ENCODE measurements at places on chromosomes 12 and 14. TPM values are rescaled to one million over a fixed set of nuclear protein-coding genes. Genes with fewer than 3 reads are reported as not detected.
A peak's percentile ranks its signal among the peaks of the same experiment; 100 is the strongest.

- DNase-seq: no peak
Observed at GRCh38 chr12:68293347-68293746, 38.8 kb downstream of the MDM1 start.

GRCh38 chr14:49461529-49462401 lies 124.4 kb downstream of the RPS29 start:
- peak; percentile 83 for DNase-seq

DNA sequence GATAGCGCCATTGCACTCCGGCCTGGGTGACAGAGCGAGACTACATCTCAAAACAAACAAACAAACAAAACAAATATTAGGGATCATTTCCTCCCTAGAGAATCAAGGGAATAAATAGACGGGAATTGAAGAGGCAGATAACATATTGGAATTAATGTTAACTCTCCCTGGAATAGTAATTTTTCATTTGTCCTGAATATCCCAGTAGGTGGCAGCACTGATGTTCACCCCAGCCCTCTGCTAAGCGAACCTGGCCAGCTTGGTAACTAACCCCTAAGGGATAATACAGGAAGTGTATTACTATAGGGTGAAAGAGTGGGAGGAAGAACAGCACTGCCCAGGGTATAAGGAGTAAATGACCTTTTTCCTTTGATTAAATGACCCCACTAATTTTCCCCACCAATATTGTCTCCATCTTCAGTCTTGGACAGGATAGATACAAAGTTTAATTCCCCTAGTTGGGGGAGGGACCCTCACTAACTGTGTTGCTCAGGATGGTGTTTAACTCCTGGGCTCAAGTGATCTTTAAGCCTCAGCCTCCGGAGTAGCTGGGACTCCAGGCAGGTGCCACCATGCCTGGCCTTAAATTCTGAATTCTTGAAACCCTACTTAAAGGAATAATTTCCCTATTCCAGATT lies 40.5 kb downstream of the SLC2A14 start:
- peak; percentile 51 for DNase-seq

DNA sequence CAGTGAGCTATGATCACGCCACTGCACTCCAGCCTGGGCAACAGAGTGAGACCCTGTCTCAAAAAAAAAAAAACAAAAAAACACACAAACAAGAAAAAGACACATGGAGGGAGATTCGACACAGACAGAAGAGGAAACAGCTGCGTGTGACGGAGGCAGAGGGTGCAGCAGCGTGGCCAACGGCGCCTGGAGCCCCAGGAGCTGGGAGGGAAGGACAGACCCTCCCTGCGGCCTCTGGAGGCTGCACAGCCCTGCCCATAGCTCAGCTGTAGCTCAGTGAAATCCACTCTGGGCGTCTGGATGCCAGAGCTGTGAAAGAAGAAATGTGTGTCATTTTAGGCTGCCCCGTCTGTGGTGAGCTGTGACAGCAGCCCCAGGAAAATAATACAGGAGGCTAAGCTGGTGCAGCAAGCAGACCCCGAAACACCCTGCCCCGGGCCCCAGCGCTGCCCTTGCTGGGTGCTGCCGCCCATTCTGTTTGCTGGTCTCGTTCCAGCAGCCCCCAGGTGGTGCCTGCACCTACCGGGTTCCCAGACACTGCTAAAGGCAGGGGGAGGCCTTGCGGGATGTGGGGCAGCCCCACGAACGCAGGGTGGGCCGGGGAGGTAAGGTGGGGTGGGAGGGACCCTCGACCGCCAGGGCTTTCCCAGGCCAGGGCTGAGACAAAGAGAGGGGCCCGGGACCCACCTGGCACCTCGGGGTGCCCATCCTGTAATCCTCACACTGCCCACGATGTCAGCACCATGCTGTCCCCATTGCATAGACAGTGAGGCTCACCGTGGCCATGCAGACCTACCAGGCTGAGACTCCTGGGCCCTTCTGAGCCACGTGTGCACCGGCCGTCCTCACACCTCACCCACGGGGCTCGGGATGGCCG lies 21.2 kb downstream of the GALNT9 start:
- no peak for DNase-seq

GRCh38 chr12:583251-583869 lies 79.9 kb downstream of the NINJ2 start:
- DNase-seq: no peak

- no peak for DNase-seq
Observed at GRCh38 chr12:29220632-29221336, 71.7 kb downstream of the FAR2 start.

DNA sequence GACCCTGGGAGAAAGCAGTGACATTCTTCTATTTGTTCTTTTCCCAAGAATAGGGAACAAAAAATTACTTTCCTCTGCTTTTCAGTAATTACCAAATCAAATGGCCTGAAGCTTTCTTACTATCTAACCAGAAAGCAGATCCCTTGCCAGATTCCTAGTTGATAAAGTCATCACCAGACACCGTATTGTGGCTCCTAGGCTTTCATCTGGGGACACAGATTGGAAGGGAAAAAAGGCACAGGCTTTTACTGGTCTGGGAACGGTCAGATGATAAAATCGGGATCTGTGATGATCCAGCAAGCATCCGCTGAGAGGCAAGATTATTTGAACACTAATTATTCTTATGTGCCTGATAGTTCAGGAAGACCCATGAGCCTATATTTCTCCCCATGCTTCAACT lies 79.1 kb upstream of the BCL2L14 start:
- DNase-seq: no peak

DNA sequence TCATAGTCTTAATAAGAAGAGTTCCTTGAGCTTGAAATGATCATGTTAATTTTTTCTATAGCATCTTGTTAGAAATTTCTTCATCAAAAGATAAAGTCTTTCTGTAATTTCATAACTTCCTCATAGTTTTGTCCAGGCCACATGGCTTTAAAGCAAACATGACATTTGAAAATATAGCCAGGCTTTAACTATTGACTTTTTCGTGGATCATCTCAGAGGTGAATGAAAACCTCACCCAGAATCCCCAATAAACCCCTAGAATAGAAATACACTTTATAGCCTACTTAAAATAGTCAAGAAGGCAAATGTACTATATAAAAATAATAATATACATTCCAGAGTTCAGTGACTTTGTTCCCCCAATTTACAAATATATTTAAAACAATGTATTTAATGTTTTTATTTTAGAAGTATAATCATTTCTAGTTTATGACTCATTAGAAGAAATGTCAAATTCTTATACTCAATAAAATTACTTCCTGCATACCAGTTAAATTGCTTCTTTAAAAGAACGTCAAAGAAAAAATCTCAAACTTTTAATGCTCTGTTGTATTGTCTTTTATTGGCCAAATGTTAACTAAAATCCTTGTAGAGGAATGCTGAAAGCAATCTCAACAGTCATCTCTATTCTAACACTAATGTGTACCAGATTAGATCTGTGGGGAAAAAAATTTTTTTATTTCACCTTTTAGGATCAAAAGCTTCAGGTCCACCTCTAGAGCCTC lies 21.6 kb downstream of the EXOC5 start:
- no peak for DNase-seq

- DNase-seq: no peak
Observed at GRCh38 chr14:31967669-31967975, 109.5 kb upstream of the ARHGAP5 start.

Gene OVCH1
- not detected for total RNA-seq

Gene PDE3A
- total RNA-seq: 0.30 TPM

DNA sequence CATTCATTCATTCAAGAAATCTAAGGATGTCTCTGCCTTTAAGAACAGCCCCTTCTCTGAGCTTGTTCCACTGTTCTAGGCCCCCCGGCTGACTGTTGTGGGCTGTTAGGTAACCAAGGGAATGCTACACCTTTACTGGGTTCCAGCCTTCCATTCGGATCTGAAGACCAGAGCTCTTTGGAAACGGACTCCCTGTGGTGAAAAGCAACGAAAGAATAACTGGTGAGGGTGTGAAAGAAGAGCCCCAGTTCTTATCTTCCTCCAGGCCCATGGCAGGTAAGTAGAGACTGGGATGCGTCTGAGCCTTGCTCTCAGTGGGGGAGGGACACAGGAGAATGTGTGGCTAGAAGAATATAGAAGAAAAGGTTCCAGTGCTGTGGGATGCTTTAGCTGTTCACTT lies 207.4 kb downstream of the TMEM132D start:
- DNase-seq: no peak

Gene NEUROD4
- total RNA-seq: not detected

DNA sequence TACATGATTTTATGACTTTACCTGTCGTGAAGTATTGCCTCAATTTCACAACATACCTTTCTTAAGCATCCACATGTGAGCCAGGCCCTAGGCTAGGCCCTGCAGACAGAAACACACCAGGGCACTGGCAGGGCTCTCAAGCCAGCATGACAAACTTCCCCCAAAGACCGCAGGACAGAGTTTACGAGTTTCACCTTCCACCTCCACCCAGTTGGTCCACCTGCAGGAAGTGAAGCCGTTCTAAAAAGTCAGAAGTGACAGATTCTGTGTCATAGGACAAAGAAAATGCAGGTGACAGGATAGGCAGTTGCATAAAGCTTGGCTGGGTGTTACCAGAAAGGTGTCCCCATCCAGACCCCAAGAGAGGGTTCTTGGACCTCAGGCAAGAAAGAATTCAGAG lies 382.3 kb downstream of the PCNX1 start:
- peak; percentile 71 for DNase-seq

GRCh38 chr12:54126696-54127537 lies 61.9 kb downstream of the SMUG1 start:
- DNase-seq: no peak

- DNase-seq: no peak
Observed at GRCh38 chr14:75430116-75430515, 2.3 kb downstream of the JDP2 start.

DNA sequence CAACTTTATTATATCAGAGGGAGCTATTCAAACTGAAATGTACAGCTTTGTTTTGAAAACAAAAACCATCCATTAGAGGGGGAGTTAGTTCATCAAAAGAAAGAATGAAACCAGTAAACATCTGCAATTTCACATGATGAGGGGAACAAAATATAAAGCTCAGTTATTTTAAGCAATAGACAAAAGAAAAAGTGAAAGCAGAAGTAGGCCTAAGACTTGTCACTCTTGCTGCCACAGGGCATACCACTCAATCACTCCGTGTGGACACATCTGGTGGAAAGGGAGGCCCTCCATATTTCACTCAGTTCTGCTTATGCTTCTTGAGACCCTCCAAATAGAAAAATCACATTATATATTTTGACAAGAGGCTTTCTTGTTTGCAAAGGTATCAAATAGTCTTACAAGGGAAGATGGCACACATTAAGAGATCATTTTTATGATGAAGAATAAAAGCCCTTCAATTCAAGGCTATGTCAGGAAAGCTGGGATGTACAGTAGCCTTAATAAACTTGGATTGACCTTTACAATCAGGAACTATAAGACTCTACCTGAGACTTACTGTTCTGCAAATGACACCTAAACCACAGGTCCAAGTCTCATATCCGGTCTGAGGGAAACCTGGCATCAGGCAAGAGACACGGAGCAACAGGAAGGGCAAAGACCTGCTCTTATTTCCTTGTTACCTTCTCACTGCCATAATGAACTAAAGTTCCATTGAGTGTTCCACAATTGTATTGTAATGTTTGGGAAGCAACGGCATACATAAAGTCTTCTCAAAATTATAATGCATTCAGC lies 222.5 kb upstream of the GRIP1 start:
- DNase-seq: peak; percentile 19

Gene GLT8D2
- total RNA-seq: not detected

- DNase-seq: no peak
Observed at GRCh38 chr14:59407246-59408010, 57.8 kb downstream of the GPR135 start.

DNA sequence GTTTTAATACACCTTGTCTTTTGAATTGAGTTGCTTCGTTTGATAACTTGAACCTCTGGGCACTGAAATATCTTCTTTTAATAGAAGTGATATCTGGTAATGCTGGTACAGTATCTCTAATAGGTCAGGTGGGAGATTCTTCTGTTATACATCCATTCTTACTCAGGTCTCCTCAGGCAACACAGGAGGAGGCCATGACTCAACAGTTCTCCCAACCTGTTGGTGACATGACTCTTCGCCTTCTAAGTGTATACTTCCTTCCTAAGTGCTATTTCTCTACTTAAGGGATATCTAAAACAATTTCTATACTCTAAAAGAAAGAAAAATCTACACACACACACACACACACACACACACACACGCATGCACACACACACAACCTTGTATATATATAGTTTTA lies 509.1 kb downstream of the PCNX1 start:
- no peak for DNase-seq

DNA sequence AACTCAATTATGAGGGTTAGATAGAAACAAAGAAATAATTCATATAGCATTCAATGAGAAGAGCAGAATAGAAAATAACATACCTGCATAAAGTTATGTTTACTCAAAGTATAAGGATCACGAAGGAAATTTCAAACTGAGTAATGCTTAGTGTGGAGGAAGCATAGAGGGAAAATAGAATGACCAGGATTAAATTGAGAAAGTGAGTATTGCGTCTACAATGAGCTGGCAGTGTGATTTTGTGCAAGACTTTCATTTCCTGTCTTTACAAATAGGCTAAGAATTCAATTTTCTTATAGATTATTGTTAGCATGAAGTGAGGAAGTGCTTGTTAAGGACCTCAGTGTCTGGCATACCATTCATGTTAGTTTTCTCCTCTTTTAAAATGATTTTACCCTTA lies 12.0 kb downstream of the ADGRD1 start:
- DNase-seq: no peak

DNA sequence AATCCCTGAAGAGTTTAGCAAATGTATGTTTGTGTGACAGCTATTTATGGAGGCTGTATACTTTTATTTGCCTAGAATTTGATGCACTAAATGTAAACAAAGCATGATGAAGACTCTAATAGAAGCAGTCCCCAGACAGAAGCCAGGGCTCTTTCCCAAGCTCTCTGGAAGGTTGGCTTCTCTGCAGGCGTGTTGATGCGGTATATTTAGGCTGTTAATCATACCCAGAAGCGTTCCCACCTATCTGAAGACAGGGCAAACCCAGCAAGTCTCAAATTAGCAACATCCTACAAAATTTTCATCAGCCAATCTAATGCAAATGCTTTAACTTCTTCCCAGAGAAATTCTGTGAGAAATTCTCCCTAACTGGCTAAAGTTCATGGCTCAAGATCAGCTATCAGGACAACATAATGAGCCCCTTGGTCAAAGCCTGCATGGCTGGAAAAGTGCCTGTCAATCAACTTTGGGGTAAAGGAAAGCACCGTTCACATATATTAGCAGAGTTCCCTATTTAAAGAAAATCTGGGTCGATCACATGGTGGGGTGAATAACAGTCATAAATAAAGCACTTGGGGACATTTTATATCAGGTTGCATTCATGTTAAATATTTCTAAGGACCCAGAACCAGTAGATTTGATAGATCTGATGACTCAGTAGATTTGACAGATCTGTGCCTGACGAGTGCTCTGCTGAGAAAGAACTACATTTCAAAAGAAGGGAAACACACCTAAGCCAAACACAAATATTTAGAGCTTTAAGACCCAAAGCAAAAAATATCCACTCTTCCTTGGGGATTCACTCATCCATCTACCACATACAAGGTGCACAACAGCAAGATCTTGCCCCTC lies 46.6 kb downstream of the KSR2 start:
- no peak for DNase-seq

Data from CD4-positive, CD25-positive, alpha-beta regulatory T cell (primary cell).